ENCODE measurements at places on chromosomes 4 and X. TPM values are rescaled to one million over a fixed set of nuclear protein-coding genes. Genes with fewer than 3 reads are reported as not detected.

- ATAC-seq = no peak
These were observed 57.5 kb upstream of the EGFL6 start for GRCh38 chrX:13511944-13512330.

DNA sequence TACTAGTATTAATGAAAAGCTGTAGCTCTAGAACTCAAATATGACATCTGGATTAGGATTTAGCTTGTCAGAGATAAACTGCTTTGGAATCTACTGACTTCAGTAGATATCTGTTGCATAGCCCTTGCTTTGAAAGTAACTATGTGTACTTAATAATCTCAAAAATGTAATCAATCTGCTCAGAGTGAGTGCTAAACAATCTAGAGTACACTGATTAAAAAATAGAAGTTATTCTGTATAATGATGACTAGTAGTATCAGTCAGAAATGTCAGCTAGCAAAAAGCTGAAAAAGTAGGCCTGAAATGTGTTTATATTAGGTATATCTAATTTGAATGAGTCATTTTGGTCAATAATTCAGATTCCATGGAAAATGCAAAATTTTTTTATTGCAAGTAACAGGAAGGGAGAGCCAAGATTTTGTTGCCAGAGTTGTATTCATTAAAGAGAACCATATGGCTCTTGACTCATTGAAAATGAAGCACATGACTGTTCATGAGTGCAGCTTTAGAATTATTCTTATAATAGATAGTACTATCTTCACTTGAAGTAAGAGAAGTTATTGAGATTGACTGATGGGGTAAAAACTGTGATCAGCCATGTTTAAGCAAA is 20.0 kb downstream of the CLCN3 start:
- no peak for ATAC-seq

DNA sequence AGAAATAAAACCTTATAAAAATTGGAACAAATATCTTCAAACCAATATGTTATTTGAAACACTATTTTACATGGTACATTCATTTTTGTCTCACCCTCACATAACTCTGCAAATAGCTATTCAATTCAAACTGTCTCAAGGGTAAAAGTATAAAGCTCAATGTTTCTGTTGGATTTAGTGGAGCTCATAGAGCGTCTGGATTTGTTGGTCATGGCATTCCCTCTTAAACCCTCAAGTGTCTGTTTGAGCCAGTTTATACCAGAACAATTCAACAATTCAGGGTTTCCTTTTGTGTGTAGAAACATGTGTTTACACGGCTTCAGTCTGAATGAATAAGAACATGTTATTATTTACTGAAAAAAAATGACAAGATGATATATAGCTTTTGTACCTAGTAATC is 161.6 kb downstream of the PCDH18 start:
- no peak for ATAC-seq

DNA sequence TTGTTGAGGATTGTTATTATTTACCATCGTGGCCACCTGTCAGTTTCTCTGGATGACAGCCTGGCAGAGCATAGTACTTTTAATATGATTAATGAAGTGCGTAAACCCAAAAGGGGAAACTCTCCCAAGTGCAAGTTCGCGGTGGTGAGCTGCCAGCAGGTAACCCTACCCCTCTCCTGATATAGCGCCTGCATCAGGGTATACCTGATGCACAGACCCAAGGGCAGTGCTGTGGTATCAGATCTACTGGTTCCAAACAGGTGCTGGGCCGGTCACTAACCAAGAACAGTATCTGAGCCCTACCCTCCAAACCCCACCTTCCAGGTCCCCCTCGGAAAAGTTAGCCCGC is 1.6 kb downstream of the RNF150 start:
- no peak for ATAC-seq

GRCh38 chr4:4203688-4204400 is 22.9 kb downstream of the OTOP1 start:
- no peak for ATAC-seq

- ATAC-seq = peak; percentile 91
These were observed 193.0 kb downstream of the GPC3 start for GRCh38 chrX:133792198-133792953.

DNA sequence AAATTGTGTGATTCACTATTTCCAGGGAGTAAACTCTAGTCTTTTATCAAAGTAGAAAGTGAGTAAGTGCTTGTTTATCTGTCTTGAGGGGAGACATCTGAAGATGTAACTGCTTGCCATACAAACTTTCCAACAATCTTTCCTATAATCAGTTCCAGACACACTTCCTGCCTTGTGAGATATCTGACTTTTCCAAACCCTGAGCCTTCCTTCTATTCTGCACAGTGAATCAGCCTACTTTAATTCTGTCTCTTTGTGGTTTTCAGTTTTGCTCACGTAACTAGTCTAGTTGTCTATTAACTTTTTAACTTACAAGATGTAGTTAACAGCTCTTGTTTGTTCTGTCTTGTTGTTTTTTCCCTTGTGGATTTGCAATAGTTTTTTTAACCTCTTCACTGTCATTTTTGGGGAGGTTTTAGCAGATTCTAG is 947.8 kb downstream of the C4orf33 start:
- no peak for ATAC-seq

The SLC49A3 gene
- 0.13 TPM for total RNA-seq
